ENCODE measurements at places on chromosomes 12 and 14. TPM values are rescaled to one million over a fixed set of nuclear protein-coding genes. Genes with fewer than 3 reads are reported as not detected.

The SDR9C7 gene
- not detected for total RNA-seq

The ARHGDIB gene
- total RNA-seq = 1.3 TPM

The FITM1 gene
- total RNA-seq = not detected

The LIN52 gene
- total RNA-seq = 4.5 TPM

The PLEK2 gene
- total RNA-seq = 19.4 TPM

The ADCY4 gene
- total RNA-seq = not detected

All from A549 treated with GW870086 at 1 μM for 4 hours (cell line).